Activated T-cell treated with anti-CD3 and anti-CD28 coated beads for 4 hours (primary cell): ENCODE measurements at places on chromosomes 5 and 9.

DNA sequence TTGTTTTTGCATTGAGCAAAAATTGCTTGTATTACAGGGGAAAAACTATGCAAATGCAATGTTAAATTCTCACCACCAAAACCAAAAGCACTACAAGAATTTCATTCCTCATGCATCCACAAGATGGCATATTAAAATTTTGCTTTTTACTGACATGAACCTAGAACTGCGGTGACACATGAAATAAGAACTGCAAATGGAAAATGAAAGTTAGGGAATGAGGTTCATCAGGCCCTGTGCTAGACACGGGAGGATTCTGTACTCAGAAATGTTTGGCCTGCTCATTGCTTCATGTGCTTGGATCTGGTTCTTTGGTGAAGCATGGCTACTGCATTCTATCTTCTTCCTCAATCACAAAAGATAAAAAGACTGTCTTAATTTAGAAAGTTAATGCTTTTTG, 9.1 kb upstream of the RFK start:
- no peak for DNase-seq

- DNase-seq = no peak
These were observed 123.7 kb upstream of the TNC start for GRCh38 chr9:115241641-115242040.

GRCh38 chr9:130694205-130694604, 625 bp downstream of the EXOSC2 start:
- no peak for DNase-seq

GRCh38 chr9:81848472-81848871, 79.8 kb upstream of the SPATA31D4 start:
- no peak for DNase-seq

DNA sequence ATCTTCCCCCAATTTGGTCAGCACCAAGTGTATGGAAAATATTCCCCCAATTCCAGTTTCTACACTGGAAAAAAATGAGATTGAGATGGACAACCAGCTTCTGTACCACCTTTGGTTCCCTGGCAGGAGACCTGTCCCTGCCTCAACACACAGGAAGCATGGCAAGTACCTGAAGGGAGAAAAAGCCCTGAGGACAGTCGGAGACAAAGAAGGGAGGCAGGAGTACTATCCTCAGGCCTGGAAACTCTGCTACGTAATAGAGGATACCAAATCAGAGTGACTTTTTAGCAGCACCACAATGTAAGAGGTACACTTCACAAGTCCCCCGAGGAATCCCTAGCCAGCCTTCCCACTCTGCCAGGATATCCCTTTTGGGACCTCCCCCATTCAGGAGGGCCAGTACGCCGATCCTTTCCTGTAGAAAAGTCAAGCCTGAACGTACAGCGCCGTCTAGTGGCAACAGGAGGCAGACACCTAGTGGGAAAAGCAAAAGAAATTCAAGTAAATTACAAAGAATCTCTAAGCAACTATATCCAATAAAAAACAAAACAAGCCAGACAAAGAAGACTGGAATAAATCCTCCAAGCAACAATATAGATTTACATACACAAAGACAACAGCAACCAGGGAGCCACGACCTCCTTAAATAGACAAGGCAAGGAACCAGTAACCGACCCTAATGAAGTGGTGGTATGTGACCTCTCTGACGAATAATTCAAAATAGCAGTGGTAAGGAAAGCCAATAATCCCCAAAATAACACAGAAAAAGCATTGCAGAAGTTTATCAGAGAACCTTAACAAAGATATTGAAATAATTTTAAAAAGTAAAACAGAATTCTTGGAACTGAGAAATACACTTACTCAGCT, 63.3 kb upstream of the SLCO6A1 start:
- no peak for DNase-seq

GRCh38 chr5:65029178-65029577, 260.4 kb downstream of the CWC27 start:
- DNase-seq = no peak

DNA sequence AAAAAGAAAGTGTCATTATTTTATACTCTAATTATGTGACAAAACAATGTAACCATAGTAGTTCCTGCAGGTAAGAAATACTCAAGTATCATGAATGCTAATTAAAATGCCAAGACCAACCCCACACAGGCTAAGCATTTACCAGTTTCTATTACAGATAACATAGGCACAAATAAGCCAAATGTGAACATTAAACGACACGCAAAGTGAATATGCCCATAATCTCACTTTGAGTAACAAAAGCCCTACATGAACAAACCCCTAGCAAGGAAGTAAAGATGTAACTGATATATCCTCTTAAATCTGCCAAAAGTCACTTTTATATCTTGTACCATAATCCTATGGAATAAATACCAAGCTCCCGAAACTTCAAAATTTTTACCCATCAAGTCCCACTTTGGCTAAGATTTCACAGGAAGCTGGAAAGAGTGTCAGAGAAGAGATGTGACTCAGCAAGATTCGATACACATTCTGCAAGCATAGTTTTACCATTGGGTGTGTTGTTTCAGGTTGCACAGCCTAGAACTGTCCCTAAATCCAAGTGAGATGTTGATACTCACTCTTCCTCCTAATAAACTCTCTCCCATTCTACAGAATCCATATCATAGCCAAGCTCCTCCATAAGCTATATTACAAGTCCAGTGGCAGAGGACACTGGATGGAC, 28.8 kb downstream of the TRPM6 start:
- no peak for DNase-seq

DNA sequence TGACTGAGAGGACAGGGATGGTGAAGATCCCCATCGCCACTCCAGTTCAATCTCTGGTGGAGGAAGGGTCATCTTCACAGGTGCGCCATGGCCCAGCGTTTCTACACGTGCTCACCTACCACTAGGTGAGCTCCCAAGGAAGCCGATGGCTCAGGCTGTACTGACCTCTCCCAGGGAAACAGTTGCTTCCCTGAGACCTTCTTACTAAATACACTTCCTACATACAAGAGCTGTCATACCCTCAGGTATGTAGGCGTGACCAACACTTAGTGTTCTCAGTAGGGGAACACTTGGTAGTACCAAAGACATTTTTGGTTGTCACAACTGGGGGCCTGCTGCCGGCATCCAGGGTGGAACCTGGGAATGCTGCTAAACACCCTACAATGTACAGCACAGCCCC, 75.2 kb downstream of the TENT4A start:
- DNase-seq = no peak

GRCh38 chr9:107976767-107977166, 487.2 kb upstream of the KLF4 start:
- no peak for DNase-seq

DNA sequence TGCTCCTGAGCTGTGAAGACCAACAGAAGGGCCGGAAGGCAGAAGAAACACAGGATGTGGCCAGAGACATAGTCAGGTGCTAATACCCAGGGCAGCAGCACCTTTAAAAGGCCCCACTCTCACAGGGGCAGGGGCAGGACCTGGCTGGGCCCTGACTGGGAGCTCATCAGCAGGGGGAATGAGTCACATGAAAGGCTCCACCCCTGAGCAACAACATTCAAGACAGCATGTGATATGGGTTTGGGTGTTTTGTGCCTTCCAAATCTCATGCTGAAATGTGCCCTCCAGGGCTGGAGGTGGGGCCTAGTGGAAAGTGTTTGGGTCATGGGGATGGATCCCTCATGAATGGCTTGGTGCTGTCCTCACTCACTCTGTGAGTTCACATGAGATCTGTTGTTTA, 181.7 kb downstream of the ERCC6L2 start:
- peak; percentile 7 for DNase-seq

DNA sequence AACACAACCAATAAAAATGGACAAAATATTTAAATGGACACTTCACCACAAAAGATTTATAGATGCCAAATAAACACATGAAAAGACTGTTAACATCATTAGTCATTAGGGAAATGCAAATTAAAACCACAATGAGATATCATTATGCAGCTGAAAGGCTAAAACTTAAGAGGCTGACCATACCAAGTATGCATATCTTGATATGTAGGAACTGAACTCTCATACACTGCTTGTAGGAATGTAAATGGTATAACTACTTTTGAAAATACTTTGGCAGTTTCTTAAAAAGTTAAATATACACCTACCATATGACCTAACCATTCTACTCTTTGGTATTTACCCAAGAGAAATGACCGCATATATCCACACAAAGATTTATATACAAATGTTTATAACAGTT, 13.6 kb upstream of the ADAMTS12 start:
- DNase-seq = no peak
